WERI-Rb-1 (cell line): ENCODE measurements at places on chromosomes 6 and 20.
A peak's percentile ranks its signal among the peaks of the same experiment; 100 is the strongest.

- DNase-seq: no peak
These were observed 42.3 kb downstream of the RPP40 start for GRCh38 chr6:4961322-4962168.

DNA sequence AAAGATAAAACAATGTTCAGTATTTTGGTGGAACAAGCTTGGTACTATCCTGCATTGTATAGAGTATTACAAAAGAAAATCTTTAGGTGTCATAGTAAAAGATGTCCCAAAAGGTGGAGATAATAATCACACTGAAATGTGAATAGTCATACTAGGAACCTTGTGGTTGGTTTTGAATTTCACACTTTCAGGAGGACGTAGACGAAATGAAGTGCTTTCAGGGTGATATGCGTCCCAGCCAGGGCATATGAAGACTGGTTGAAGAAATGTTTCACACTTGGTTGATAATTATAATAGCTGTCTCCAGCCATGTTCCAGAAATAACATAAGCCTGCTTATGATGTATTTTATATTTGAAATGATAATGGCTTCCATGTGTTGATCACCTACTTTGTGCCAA, 60.4 kb downstream of the SCAND1 start:
- no peak for DNase-seq

- DNase-seq: no peak
These were observed 644.3 kb downstream of the HDGFL1 start for GRCh38 chr6:23213651-23214050.

GRCh38 chr20:53940907-53941545, 129.4 kb downstream of the BCAS1 start:
- no peak for DNase-seq

DNA sequence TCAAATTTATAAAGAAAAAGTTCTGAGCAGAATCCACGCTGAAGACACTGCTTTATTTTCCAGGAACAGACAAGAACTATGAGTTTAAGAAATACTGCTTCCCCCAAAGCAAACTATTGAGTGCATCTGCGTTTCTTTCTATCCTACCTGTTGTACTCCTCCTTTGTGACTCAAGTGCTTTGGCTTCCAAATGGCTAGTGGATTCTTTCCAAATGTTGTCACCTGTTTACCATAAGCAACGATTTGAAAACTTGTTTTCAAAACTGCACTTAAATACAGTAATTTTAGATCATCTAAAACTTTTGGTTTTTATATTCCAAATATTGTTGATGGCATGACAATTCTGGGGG, 9.5 kb downstream of the PXDC1 start:
- DNase-seq: no peak

DNA sequence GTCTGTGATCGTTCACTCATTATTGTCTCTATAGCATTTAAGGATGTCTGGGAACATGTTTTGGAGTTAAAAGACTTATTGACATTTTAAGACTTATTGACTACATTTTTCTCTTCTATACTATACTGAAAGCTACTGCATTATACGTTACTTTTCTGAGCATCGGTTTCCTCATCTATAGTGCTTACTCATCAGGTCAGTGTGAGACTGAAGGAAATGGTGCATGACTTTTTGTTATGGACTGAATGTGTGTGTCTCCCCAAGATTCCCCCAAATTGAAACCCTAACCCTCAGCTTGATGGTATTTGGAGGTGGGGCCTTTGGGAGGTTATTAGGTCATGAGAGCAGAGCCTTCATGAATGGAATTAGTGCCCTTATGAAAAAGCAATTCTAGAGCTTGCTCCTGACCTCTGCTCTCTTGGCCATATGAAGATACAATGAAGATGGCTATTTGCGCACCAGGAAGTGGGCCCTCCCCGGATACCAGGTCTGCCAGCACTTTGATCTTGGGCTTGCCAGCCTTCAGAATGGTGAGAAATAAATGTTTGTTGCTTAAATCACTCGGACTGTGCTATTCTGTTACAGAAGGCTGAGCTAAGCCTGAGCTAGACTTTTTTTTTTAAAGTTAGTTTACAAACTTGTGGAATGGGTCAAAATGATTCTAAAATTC, 243.7 kb upstream of the RREB1 start:
- DNase-seq: no peak

- DNase-seq: no peak
These were observed 105.3 kb upstream of the SLC22A16 start for GRCh38 chr6:110581679-110582078.

DNA sequence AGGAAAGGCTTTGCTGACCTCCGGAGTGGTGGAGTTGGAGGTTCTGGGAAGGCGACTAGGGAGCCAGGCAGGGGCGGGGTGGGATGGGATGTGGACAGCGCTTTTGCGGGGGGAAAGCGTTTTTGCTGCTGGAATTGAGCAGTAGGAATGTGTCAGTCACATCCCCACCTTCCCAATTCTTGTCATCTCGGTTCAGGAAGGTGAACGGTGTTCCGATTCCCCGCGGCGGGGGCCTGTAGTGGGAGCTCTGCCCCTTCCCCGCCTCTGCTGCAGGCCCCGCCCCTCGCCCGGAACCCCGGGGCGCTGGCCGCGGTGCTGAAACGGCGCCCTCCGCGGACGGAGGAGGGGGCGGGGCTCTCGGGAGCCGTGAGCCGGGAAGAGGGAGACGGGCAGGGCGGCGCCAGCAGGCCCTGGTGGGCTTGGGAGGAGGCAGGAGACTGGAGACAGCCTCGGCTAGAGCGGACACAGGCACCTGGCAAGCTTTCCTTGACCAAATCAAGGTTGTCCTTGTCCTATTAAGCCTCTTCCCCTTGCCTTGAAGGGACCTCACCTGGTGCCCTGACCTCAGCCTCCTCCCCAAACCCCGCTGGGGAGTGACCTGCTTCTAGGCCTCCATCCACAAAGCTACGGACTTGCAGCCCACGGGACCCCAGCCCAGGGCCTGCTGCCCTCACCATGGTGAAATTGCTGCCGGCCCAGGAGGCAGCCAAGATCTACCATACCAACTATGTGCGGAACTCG, at the start of gene LHFPL5:
Gene LHFPL5, plus strand, starts transcription at position 357 of the 741 bp plus-strand sequence. Its CDS starts 319 bp downstream, at position 676.
- peak; percentile 91 for DNase-seq

DNA sequence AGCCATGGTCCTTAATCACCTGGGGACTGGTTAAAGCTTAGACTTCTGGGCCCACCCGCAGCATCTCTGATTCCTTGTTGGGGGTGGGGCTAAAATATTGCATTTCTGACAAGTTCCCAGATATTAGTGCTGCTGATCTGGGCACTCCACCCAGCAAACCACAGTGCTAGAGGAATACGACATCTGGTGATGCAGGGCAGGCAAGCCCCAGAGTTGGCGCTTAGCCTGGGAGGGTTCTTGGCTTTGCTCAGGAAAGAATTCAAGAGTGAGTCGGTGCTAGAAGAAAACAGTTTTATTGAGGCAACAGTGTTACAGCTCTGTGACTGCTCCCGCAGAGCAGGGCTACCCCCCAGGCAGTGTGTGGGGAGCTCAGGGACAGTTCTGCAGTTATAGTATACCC, 210.7 kb downstream of the TFAP2C start:
- no peak for DNase-seq

DNA sequence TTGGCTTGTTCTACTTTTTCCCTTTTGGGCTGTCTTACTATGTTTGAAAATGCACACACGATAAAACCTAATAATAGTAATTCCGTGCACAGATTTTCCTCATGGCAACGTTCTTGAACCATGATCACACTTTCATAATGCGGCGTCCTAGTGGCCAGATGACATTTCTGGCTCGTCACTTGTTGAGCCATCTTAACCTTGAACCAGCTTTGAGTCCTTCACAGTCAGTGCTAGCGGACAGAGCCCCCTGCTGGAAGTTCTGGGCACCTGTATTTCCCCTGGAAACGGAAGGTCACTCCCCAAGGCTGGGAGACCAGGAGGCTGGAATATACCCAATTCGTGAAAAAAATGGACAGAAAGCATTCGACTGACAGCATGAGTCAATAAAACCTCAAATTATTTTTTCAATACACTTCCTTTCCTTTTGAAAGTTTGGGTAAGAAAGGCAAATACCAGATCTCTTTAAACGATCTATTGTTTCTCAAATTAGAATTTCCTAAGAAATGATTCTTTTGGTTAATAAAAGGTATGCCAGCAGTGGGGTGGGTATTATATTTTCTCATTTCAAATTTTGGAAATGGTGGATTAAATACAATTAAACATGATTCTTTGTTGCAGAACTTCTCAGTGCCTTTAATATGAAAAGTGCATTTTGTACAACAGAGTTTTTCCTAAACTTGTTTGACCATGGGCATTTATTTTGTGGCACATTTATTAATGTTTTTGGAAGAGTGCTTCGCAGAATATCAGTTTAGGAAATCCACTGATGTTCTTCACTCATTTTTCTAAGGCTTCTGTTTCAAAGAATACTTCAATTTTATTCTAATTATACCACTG, 542.3 kb downstream of the QKI start:
- DNase-seq: peak; percentile 89

GRCh38 chr6:147709396-147710272, 201.1 kb downstream of the SAMD5 start:
- DNase-seq: no peak

- no peak for DNase-seq
These were observed 18.9 kb downstream of the MANBAL start for GRCh38 chr20:37308086-37309050.

GRCh38 chr6:108715832-108716231, 132.4 kb upstream of the ARMC2 start:
- no peak for DNase-seq

DNA sequence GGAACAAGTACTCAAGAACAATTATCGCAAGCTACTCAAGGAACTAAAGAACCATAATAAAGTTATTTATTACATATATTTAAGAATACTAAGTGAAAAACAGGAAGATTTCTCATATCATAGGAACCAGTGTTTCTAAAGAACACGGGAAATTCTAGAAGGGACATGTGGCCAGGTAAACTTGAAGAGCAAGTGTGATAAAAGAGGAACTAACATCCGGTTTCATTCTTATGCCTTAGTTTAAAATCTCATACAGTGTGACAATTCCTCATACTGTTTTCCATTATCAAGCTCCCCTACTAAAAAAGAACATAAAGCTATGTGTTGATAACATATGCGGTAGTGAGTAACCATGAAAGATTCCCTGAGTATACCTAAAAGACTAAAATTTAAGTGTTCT, 163.5 kb upstream of the SHLD1 start:
- DNase-seq: no peak

- no peak for DNase-seq
These were observed 125.5 kb downstream of the ANKRD60 start for GRCh38 chr20:58102744-58103516.
